ENCODE measurements at places on chromosomes 4 and X.

- DNase-seq: no peak
Observed at GRCh38 chr4:15148691-15149090, 146.4 kb downstream of the CPEB2 start.

- no peak for DNase-seq
Observed at GRCh38 chr4:116942315-116942714, 143.1 kb downstream of the TRAM1L1 start.

DNA sequence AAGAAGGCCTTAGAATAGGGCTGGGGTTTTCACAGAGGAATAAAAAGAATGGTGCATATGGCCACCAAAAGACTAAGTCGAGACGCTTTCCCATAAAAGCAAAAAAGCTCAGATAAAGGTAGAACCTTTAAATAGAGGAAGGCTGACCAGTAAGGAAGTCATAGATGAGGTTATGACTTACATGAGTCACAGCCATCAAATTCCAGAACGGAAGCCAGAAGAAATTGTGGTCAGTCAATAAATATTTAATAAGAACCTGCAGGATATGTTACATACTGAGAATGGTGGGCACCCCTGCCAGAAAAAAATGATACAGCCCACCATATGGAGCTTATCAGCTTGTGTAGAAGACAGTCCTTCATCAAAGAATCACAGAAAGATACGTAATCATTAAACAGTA, 120.1 kb downstream of the MANBA start:
- DNase-seq: no peak

GRCh38 chr4:4755306-4755705, 104.2 kb upstream of the MSX1 start:
- DNase-seq: no peak

DNA sequence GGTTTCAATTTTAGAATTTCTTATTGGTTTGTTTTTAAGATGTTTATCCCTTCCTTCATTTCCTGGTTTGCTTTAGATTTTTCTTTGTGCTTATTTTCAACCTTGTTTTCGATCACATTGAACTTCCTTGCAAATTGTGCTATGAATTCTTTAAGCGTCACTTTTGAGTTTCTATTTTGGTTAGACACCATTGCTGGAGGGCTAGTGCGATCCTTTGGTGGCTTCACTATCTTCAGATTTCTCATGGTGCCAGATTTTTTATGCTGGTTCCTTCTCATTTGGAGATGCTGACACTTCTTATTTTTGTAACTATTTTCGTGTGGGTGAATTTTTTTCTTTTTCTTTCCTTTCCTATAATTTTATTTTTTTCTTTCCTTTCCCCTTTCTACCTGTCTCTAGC, 227.2 kb upstream of the HDX start:
- no peak for DNase-seq

DNA sequence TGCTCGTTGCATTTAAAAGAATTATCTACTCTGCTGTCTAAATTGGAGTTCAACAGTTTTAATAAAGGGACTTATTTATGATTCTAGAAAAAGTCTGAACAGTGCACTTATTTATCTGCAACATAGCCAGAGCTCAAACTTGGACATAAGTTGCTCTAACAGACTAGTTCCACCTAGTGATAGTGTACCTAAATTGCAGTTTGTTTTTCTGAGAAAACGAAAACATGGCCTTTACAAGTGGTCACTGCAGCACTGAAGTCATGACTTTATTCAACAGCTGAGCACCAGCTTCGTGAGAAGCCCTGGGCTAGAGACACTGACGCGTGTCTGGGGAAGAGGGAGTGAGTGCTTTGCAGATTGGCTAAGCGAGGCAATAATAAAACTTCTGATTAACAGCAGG, 77.3 kb upstream of the IGSF1 start:
- DNase-seq: no peak

- DNase-seq: no peak
Observed at GRCh38 chr4:8908206-8908893, 36.7 kb upstream of the HMX1 start.

GRCh38 chr4:184655889-184656869, 6.6 kb downstream of the PRIMPOL start:
- no peak for DNase-seq

- no peak for DNase-seq
Observed at GRCh38 chr4:87166296-87166854, 54.0 kb downstream of the KLHL8 start.

DNA sequence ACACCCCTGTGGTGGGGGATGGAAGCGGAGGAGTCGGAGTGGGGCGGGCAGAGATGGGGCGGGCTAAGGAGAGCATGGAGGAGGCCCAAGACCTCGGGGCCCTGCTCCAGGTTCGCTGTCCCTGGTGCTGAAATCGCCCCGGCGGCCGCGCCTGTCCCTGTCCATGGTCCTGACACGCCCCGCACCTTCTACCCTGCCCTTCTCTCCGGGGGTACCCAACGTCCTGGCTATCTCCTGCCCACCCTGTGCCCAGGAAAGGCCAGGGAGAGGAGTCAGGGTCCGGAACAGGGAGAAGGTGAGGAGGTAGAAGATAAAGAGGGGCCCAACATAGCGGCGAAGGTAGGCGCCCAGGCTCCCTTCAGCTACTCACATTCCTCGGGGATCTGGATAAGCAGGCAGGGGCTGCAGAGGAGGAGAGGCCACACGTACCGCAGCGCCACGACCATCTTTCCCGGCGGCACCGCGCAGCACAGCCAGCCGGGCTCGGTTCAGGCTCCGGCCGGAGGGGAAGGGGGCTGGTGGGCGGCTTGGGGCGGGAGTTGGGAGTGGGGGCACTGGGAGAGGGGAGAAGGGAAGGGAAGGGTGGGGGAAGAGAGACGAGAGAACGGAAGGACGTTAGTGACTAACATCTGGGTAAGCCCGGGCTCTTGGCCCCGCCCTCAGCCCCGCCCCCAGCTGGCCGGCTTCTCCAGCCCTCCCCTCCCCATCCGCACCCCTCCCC, 10.4 kb downstream of the L1CAM start:
- DNase-seq: peak; percentile 49

DNA sequence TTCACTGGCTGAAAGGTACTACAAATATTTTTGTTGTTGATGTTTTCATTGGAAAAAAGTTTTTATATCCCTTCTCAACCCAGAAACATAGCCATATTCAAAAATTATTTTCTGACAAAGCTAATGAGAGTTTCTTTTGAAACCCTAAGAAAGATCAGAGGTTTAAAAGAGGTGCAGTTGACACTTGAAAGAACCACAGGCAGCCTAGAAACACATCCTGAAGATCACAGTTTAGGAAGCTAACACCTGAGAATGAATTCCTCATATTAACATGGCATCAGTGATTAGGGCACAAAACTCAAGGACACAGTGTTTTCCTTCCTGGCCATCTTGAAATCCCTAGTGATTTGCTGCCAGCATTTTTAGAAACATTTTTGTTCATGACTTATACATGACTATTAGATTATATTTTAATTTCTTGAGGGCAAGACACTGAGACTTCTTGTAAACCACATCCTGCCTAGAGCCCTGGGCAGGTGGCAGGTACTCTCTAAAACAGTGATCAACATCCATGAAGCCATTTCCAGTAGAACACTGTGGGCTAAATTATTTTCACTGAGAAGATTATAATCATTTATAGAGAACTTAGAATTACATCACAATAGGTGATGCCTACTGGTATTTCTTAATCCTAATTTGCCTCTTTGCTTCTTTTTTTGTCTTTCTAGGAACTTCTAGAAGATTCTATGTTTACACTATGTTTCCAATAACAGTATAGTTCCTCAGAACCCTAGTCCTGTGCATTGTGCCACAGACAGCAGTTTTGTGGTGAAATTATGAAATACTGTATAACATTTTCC, 80.0 kb downstream of the ARSJ start:
- no peak for DNase-seq

GRCh38 chr4:128060121-128060698, 902 bp upstream of the LARP1B start:
- DNase-seq: no peak

DNA sequence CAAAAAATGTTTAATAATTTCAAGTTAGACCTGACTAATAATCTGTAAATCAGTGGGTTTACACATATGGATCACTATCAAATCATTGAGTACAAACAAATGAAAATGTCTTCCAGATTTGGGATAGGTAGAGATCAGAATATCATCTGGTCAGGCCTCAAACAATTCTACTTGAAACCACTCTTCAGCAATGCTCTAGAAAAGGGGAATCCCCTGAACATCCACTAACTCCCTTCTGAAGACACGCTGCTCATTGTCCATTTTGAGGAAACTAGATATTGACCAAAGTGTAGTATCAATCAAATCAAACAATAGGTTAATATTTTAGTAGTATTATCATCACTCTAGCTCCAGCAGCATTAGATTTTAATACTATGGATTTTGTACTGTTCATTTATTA, 46.3 kb downstream of the SULT1E1 start:
- DNase-seq: no peak

- no peak for DNase-seq
Observed at GRCh38 chr4:128031756-128032384, 29.2 kb upstream of the LARP1B start.

DNA sequence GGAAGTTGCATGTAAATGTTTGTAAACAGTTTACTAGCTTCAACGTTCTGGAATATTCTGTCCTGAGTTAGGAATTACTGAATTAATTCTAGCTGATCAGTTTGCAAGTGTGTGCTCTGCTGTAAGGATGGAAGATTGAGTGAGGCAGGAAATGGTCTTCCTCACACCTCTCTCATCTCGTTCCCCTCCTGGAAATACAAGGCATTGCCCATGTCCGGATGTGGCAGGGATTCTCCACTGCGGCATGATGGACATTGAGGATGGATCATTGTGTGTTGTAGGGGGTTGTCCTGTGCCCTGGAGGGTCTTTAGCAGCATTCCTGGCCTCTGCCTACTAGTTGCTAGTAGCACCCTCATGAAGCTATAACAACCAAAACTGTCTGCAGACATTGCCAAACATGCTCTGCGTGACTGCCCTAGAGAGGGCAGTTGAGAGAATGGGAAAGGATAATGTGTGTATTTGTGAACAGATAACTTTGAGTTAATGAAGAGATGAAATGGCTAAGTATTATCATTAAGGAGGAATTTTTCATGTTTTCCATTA, 12.6 kb downstream of the CA5B start:
- DNase-seq: no peak

GRCh38 chr4:98527534-98528269, 130.7 kb downstream of the TSPAN5 start:
- DNase-seq: no peak

- no peak for DNase-seq
Observed at GRCh38 chr4:67721770-67722597, 21.0 kb upstream of the UBA6 start.

DNA sequence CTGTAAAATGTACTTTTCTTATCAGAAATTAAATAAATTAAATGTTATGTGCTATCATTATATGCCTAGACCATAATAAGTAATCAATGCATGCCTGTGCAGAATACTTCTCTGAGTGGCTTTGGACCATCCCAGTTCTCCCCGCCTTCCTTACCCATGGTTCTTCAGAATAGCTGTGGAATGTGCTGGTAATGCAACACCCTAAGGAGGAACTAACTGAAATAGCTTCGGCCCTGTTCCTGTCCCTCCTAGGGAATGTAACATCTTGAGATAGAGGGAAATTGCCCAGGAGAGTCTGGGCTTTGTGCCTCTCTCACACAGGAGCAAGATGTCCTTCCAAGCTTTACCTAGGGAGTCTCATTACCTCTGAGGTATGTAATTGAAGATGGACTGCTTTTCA, 693.6 kb upstream of the HS3ST1 start:
- DNase-seq: no peak

- no peak for DNase-seq
Observed at GRCh38 chrX:151793886-151794285, 59.3 kb downstream of the CNGA2 start.

DNA sequence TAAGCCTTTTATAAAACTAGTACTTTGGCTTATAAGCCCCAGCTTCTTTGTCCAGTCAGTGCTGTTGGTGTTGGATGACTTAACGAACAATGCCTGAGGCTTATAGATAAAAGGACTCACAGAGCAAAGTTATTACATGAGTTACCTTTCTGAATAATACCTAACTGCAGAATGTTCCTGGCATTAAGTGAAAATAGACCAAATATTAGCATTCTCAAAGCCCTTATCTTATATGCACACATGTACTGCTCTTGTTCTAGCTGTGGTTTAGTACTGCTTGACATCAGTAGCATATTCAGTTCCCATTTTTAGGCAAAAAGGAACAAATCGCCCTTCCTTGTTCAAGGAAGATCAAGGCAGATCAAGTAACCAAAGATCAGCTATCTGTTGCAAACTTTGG, 131.6 kb downstream of the ZNF330 start:
- DNase-seq: no peak

DNA sequence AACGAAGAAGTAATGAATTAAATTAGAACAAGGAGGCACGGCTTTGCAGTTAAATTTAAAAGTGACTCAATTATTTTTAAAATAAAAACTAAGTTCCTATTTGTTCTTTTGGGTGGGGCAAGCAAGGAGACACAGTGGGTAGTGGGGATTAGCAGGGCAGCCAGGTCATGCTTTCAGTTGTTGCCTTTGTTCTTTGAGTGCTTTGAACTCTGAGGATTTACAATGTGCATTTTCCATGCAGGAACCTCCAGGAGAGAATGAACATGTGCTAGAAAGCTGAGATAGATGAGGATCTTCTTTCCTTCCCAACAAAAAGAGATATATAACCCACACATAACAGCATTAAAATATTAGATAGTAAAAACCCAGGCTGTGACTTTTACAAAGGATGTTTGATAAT, 420.4 kb upstream of the CTSO start:
- DNase-seq: no peak

DNA sequence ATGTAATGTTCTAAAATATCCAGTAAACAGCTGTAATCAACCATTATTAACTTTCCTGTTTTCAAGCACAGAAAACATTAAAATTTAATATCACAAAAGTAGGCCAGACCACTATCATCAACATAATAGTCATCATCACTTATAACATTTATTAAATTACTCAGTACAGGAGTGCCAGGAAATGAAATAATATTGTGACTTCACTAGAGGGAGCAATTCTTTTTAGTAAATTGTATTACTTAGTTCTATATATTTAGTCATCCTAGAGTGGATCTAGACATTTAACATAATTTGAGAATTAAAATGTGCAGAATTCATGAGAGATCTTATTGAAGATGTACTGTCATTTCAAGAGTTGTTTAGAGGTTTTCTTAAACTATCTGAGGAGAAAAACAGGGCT, 33.6 kb downstream of the PITX2 start:
- no peak for DNase-seq

GRCh38 chrX:23907111-23907497, 634 bp downstream of the APOO start:
- DNase-seq: no peak

DNA sequence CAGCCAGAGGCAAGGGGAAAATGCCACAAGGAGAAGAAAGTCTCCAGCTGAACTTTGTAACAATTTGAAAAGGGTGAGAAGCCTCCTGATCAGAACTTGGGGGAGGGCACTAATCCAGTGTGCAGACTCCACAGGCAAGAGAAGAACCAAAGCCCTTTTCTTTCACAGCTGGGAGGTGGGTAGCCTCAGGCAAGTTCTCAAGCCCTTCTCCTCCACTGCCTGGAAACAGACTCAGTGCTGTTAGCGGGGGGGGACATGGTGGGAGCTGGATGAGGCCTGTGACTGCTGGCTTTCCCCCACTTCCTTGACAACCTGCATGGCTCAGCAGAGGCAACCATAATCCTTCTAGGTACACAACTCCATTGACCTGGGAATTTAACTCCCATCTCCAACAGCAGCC, 92.5 kb downstream of the LHFPL1 start:
- no peak for DNase-seq

Data from activated CD4-positive, alpha-beta T cell treated with anti-CD3 and anti-CD28 coated beads for 1 hour (primary cell).